EL (cell line): ENCODE measurements at places on chromosomes 16 and 17.

DNA sequence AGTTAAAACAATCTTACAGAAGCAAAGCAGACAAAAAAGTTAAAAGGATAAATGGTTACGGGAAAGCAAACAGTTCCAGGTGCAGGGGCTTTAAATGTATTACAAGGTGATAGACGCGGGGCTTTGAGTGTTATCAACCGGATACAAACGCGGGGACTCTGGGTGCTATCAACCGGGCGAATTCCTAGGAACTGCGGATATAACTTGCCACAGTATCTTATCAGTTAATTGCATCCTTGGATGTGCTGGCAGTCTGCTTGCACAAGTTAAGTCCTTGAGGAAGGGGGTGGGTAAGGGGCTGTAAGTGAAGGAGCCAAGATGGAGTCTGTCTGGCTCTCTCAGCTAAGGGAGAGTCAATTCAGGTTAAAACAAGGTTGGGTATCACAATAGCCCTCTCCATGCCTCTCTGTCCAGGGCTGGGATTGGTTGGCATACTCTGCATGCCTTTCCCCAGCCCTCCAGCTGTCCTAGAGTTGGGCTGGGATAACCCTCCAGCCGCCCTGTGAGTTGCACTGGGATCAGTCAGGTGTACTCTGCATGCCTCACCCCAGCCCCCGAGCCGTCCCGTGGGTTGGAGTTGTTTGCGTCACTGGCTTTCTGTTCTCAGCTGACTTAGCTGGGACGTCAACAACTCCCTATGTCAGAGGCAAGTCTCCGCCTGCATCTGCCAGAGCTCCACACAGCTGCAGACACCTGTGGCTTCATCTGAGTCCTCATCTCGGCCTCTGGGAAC lies 40.9 kb downstream of the TMEM235 start:
- no peak for DNase-seq

DNA sequence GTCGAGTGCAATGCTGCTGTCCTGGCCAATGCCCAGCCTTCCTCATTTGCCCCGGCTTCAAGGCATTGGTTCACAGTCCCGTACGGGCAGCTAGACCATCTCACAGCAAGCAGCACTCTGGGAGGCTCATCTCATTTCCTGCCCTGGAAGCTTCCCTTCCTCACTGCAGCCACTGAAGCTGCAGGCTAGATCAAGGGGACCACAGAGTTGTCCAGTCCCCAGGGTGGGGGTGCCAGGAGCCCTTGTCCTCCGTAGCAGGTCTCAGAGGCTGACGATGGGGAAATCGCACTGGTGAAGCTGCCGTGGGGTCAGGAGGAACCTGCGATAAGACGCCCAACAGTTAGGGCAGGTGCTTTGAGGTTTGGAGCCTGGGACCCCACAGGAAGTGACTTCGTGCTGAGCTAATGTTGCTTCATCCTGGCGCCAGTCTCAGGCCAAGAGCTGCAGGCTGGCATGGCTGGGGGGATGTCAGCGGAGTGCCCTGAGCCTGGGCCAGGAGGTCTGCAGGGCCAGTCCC lies at the start of gene SPNS3:
Gene SPNS3 (plus strand): TSS at position 426 of the 517 bp plus-strand sequence. CDS start 28 bp downstream, at position 454.
- DNase-seq, result peak; percentile 32

- no peak for DNase-seq
Measured at GRCh38 chr17:8606401-8606800, 24.1 kb downstream of the MYH10 start.

- DNase-seq, result no peak
Measured at GRCh38 chr17:72381597-72382397, 261.0 kb downstream of the SOX9 start.

- no peak for DNase-seq
Measured at GRCh38 chr16:53183442-53183841, 128.7 kb downstream of the CHD9 start.

GRCh38 chr16:2365397-2366294 lies 25.1 kb upstream of the ABCA3 start:
- DNase-seq, result peak; percentile 75

DNA sequence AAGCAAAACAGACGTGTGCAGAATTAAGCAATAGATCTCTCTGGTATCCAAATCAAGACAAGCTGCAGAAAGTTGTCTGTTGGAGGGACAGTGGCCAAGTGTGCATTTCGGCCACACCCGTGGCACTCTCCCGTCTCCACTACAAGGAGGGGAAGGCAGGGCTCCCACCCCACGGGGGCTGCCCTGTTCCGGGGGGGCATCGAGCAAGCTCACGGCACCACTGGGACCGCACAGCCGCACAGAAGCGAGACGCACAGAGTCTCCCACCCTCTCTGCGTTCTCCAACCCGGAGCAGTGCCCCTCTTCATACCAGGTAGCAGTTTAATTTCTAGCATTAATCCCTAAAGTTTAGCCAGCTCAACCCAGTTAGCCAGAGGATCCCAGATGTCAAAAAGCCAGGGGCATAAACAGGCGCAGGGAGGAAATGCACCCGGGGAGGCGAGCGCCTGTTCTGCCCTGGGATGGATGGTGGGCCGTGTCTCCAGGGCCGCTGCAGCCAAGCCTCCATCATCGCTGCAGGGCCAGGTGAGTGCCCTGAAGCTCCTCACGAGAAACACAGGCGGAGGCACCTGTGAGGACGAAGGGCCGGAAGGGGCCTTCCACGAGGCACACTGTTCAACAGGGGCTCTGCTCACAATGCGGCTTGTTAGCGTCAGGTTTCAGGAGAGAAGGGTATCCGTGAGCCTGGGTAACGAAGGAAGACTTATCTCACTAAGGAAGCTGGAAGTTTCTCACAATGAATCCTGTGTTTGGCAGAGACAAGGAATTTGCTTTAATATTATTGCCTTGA lies 42.1 kb upstream of the METRNL start:
- DNase-seq, result no peak

GRCh38 chr16:81863630-81864352 lies 84.7 kb downstream of the PLCG2 start:
- DNase-seq, result no peak

GRCh38 chr16:23562505-23562904 lies 5.0 kb downstream of the UBFD1 start:
- DNase-seq, result no peak

DNA sequence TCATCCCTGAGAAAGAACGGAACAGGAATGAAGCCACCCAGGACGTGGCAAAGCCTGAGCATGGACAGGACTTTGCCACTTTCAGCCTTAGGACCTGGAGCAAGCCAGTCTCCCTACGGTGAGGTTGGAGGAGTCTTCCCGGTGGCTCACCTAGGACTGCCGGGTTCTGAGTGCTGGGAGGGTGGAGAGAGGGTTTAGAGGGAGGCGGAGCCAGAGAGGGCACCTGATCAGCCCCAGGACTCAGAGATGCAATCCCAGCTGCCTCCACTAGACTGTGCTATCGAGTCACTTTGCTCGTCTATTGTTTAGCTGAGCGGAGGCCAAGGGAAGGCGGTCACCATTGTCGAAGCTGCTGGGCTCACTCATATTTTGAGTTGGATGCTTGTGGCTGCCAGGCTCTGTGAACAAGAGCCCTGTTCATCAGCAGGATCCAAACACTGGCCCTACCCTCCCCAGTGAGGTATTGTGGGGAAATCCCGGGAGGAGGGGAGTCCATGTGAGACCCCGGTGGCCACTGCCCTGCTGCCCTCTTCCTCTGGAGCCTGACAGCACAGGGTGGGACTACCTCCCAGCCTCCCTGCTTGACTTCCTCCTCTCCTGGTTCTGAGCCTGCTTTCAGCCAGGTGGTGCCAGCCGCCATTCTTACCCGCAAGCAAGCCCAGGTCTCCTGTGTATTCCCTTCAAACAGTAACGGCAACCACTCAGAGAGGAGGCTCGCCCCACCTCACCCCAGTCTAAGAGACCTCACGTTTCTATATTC lies 7.0 kb downstream of the KRT14 start:
- peak; percentile 83 for DNase-seq

GRCh38 chr17:80397034-80397387 lies 18.0 kb upstream of the ENDOV start:
- DNase-seq, result no peak

GRCh38 chr17:42402117-42402516 lies 13.9 kb upstream of the STAT3 start:
- no peak for DNase-seq

- no peak for DNase-seq
Measured at GRCh38 chr16:85317704-85318103, 205.4 kb upstream of the CIBAR2 start.

DNA sequence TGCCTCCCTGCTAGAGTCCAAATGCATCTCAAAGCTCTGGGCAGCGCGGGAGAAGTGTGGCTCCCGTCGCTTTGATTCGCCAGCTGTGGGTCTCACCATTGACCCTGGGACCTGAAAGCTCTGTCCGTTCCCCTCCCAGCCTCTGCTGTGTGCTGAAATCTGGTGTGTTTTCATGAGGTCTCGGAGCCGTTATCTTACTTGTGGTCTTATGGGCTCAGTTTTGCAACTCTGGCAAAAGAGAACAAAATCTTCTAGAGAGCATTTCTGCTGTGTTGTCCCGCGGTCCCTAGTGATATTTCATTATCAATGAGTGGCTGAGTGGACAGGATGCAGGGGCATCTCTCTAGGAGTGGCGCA lies 13.3 kb downstream of the CRISPLD2 start:
- no peak for DNase-seq

- DNase-seq, result no peak
Measured at GRCh38 chr17:62763891-62764600, 44.1 kb downstream of the MARCHF10 start.

DNA sequence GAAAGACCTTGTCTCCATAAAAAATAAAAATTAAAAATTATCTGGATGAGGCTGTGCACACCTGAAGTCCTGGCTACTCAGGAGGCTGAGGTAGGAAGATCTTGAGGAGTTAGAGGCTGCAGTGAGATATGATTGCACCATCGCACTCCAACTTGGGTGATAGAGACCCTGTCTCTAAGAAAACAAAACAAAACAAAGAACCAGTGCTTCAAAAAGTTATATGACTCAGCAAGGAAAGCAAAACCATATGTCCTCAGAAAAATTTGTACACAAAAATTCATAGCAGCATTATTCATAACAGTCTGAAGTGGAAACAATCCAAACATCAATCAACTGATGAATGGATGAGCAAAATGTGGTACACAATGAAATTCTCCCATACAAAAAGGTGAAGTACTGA lies 48.9 kb downstream of the SLFN5 start:
- peak; percentile 54 for DNase-seq

DNA sequence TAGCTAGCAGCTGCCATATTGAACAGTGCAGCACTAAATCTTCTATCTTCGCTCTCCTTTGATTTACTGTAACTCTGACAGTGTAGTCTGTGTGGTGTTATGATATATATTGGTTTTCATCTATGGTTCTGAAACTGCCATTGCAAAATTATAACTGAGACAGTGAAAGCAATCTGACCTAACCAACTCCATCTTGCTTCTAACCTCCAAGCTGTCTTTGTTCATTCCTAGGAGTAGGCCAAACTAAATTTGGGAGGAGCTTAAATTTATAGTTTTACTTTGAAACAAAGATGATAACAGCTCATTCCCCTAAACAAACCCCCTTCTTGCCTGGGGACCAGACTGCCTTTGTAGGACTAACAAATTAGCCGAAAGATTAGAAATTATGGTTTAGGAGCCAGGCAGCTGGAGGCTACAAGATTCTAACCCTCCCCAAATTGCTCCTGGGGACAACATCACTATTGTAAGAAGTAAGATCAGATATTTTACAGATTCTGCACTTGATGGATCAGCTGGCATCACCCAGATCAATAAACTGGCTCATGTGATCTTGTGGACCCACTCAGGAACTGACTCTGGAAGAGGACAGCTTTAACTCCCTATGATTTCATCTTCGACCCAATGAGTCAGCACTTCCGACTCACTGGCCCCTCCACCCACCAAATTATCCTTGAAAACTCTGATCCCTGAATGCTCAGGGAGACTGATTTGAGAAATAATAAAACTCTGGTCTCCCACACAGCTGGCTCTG lies 47.0 kb upstream of the FBXO47 start:
- peak; percentile 78 for DNase-seq

- DNase-seq, result no peak
Measured at GRCh38 chr17:80981062-80981902, 10.4 kb upstream of the CHMP6 start.

DNA sequence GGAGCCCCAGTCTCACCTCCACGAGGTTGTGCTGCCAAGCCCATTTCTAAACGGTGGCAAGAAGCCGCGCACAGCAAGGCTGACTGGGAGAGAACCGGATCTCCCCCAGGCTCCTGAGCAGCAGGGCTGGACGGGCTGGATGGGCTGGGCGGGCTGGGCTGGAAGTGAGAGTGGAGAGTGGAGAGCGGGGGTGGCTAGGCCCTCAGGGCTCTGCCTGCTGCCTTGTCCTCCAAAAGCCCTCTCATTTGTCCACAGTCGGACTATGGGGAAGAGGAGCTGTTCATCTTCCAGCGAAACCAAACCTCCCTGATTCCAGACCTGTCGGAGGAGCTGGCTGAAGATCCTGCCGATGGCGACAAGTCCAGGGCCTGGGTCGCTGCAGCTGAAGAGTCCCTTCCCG lies 3.2 kb downstream of the DNAAF8 start:
- DNase-seq, result no peak

DNA sequence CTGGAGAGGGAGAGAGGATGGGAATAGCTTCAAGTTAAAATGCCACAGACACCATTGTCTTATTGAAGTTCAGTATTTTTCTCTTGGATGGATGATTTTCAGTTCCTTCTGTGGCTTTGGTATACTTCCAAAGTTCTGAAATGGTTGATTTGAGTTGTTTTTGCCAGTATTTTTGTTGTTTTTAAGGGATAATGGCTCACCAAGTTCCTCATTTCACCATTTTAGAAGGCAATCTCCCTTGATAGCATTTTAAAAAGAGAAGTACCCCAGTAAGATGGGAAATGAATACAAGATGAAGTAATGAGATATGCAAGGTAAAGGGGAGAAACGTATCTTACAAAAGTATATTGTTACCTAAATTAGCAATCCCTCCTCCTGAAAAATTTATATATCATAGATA lies 18.5 kb upstream of the SPDYE4 start:
- no peak for DNase-seq

GRCh38 chr17:61076621-61077031 lies 323.0 kb upstream of the TBX2 start:
- no peak for DNase-seq

GRCh38 chr17:37490022-37490587 lies 414 bp downstream of the DUSP14 start:
- peak; percentile 80 for DNase-seq

GRCh38 chr17:57418463-57419246 lies 162.3 kb downstream of the MSI2 start:
- no peak for DNase-seq

GRCh38 chr16:629833-630248 lies 944 bp upstream of the WFIKKN1 start:
- DNase-seq, result no peak
